ENCODE measurements at places on chromosomes 1 and 21.

- no peak for DNase-seq
These were observed 33.9 kb upstream of the PIGC start for GRCh38 chr1:172477741-172478140.

- no peak for DNase-seq
These were observed 164.2 kb downstream of the FMN2 start for GRCh38 chr1:240255922-240256321.

DNA sequence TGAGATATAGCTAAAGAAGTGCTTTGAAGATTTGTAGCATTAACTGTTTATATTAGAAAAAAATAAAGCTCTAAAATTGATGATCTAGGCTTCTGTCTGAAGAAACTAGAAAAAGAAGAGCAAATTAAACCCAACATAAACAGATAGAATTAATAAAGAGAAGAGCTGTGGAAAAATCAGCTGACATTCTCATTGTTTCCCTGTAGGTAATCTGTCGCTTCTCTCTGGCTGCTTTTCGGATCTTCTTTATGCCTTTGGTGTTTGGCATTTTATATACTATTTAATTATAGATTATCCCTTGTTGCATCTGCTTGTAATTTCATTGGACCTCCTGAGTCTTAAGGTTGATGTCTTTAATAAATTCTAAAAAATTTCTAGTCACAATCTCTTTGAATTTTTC lies 59.8 kb downstream of the MPZL1 start:
- no peak for DNase-seq

DNA sequence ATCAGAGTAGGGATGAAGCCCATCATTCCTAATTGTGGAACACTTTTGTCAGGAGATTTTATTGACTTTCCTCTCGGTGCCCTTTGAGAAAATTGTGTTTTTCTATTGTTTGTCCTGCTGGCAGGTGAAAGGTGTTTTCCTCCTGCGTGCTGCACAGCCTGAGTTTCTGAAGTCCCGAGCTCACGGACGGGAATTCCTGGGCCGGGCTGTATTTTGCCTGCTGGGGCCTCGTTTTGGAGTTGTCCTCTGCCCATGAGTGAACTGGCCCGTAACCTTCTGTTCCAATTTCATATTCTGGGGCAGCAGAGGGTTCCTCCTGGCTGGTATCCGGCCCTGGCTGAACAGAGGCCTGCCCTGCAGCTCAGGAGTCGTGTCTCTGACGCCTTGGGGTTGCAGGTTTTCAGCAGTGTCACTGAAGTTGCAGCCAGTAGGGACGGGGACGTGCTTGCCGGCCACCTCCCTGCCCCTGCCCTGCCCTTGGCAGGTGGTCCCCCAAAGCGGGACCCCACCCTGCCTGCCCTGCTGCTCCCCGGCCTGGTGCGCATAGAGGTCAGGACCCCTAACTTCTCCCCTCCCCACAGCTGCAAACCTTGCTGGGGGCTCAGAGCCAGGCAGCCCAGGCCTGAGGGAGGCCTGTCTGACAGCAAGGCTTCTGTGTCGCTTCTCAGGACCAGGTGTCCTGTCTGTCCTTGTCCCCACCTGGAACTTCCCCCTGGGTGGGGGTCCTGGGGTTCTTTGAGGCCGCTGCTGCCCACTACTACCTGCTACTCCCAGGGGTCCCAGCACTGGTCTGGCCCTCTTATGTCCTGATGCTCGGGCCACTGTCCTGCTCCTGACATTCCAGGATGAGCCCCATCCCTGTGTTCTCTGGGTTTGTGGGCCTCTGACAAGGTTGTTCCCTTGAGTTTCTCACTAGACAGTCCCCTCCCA lies 49.0 kb downstream of the SLX9 start:
- DNase-seq: no peak
